ENCODE measurements at places on chromosomes 6 and 20.
A peak's percentile ranks its signal among the peaks of the same experiment; 100 is the strongest.

GRCh38 chr20:34621383-34622367 lies 55.2 kb downstream of the PIGU start:
- DNase-seq, result no peak

DNA sequence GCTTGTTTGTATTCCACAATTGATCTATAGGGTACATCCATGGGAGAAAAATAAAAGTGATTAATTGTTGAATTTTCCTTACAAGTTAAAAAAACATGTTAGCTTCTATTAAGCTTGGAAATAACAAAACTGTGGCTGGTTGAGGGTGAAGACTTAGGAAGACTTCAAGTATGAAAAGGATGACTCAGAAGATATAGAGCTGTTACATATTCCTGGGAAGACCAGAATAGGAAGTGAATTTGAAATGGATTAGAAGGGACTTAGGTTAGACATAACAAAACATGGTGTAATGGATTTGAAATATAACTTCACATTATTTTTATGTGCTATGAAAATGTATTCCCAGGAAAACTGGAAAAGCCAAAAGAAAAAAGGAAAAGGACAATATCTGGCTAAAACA lies 732.2 kb downstream of the HDGFL1 start:
- DNase-seq, result no peak

- DNase-seq, result peak; percentile 51
These were observed 40.1 kb downstream of the ZBTB2 start for GRCh38 chr6:151351146-151351700.

DNA sequence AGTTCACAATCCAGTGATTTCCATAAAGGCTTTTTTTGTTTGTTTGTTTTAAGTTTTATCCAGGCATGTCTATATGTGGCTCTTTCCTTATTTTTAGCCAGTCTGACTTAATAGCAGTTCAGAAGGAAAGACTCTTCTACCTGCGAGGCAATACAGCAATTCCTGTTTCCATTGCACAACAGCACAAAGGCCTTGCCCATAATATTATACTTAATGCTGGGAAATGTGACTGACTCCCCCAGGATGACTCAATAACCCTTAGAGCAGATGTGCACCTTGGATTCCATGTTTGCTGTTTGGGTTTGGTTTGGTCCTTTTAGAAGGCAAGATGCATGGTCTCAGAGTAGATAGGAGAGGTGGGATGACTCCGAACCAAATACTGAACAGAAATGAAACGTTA lies 184.1 kb downstream of the MTFR2 start:
- DNase-seq, result no peak

DNA sequence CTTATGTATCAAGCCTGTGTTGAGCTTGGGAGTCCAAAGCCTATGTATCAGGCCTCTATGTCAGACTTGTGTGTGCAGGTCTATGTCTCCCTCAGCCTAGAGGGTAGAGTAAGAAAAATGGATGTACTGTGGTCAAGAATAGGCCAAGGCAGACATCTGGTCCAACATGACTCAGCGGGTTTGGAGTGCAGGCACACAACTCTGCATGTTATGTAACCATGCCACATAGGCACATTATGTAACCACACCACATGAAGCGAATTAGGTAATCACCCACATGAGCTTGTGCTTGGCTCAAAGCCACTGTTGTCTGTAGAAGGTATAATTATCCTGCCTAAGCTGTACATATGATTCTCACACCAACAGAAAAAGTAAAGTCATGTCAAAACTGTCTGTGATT lies 1190.5 kb upstream of the EYS start:
- DNase-seq, result no peak

DNA sequence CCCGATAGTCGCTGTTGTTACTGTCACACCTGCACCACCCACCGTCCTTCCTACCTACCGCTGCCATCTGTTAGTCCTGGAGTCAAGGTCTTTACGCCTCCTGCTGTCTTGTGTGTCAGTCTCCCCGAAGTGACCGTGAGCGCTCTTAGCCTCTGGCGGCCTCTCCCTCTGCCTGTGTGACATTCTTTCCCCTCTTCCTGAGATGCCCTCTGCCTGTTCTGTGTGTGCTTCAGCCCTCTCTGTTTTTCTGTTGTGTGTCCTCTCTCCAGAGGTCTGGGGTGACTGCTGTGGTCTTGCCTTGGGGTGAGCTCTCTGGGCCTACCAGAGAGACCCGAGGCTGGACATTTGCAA lies 54.9 kb downstream of the TCP11 start:
- no peak for DNase-seq

- DNase-seq, result no peak
These were observed 39.6 kb downstream of the VEGFA start for GRCh38 chr6:43809417-43810305.

DNA sequence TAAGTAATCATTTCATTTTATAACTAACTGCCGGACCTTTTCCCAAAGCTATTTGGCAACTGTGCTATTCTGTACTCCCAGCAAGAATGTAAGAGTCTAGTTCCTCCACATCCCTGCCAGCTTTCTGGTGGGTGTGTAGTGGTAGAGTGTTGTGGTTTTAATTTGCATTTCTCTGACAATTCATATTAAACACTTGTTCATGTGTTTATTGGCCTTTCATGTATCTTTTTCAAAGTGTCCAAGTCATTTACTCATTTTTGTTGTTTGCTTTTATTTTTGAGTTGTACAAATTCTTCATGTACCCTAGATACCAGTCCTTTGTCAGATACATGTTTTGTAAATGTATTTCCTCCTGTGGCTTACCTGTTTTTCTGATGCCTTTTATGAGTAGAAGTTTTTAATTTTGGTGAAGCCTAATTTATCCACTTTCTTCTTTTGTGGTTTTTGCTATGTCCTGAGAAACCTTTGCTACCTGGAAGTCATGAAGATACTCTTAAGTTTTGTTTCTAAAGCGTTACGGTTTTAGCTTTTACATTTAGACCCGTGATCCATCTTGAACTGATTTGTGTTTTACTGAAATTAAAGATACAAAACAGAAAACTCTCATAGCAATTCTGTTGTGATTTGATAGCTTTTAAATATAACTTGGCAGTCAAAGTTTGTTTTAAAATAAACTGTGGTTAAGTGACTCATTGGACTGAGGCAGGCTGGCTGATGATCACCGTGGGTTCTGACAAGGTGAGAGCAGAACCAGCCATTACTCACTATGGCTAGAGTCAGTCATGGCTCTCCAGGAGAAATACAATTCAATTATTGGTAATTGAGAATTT lies 8.0 kb downstream of the MYLIP start:
- DNase-seq, result no peak

- no peak for DNase-seq
These were observed 24.4 kb downstream of the DCBLD1 start for GRCh38 chr6:117506907-117507306.

DNA sequence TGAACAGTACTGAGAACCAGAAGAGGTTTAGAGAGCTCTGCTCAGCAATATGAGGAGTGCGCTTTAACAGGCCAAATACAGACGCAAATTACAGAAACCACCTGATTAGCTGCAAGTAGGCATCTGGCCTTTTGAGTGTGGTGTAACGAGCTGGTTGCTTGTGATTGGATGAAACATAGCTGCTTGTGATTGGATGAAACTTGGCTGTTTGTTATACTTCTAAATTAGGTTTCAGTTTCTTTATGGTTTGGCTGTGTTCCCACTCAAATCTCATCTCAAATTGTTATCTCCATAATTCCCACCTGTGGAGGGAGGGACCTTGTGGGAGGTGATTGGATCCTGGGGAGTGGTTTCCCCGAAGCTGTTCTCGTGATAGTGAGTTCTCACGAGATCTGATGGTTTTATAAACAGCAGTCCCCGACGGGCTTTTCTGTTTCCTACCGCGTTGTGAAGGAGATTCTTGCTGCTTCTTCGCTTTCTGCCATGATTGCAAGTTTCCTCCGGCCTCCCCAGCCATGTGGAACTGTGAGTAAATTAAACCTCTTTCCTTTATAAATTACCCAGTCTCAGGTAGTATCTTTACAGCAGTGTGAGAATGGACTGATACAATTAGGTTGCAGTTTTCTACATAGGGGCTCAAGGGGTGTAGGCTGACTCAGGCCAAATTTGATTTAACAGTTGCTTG lies 655.9 kb upstream of the MAN1A1 start:
- DNase-seq, result no peak

DNA sequence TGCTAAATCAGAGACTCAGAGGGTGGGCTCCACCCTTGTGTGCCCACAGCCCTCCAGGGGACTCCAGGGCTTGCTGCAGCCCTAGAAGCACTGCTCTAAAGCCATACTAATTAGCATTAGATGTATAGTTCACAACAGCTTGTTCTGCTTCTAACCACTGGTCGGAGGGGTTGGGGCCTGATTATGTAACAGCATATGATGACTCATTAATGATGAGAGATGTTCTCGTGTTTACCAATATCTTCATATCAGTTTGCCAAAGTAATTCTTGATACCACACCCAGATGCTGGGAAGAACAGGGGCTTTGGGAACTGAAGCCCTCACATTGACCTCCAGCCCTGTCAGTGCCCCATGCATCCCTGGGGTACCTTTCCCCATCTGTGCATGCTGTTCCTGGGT lies 104.1 kb upstream of the FOXA2 start:
- no peak for DNase-seq

DNA sequence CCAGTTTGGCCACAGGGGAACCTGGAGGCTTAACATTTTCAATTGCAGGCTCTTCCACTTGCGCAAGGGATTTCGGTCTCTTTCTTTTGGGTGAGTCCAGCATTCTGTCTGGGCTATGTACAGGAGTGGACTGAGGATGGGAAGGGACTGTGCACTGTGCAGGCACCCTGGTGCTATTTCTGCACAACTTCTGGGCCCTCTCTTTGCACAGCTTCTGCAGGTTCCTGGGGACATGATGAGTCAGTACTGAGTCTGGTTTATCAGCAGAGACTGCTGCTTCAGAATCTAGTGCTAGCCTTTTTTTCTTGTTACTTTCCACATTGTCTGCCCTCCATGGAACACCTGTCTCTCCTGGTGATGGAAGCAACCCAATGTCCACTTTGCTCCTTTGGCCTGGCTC lies 78.5 kb upstream of the ASF1A start:
- DNase-seq, result no peak

- no peak for DNase-seq
These were observed 8.8 kb downstream of the NKX2-4 start for GRCh38 chr20:21388566-21388965.

GRCh38 chr6:167781066-167781767 lies 45.5 kb upstream of the AFDN start:
- DNase-seq, result no peak

GRCh38 chr6:100925749-100926148 lies 44.6 kb upstream of the ASCC3 start:
- no peak for DNase-seq

GRCh38 chr6:319177-320131 lies 27.2 kb downstream of the DUSP22 start:
- DNase-seq, result no peak

- DNase-seq, result no peak
These were observed 133.8 kb upstream of the CCN2 start for GRCh38 chr6:132084811-132085509.

DNA sequence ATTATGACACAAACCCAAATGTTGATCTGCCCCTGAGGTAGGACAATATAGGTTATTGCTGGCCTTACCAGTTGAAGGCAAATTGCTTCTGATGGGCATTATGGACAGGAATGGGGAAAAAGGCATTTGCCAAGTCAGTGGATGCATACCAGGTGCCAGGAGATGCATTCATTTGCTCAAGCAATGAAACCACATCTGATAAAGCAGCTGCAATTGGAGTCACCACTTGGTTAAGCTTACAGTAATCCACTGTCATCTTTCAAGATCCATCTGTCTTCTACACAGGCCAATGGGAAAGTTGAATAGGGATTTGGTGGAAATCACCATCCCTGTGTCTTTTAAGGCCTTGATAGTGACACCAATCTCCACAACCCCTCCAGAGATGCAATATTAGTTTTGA lies 648.6 kb downstream of the COL12A1 start:
- no peak for DNase-seq

GRCh38 chr6:162154001-162154400 lies 573.6 kb downstream of the PRKN start:
- DNase-seq, result no peak

DNA sequence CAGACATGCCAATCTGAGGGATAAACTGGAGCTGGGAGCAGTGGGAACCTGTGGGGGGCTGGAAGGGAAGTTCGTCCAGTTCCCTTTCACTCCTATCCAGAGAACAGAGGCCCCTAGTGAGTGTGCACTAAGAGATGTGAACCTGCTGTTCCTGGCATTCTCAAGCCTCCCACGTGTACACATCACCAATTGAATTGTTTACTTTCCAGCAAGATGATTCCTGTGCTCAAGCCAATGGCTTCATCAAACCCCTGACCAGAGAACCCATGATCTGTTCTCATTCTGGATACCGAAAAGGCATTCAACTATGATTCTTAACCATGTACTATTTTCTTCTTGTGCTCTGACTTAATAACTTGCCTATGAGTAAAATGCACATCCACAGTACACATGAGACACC lies 10.2 kb upstream of the SLC22A3 start:
- no peak for DNase-seq

All from right atrium auricular region (tissue), 2 donors.